Skeletal muscle cell (primary cell): ENCODE measurements at places on chromosomes 2 and 18.

DNA sequence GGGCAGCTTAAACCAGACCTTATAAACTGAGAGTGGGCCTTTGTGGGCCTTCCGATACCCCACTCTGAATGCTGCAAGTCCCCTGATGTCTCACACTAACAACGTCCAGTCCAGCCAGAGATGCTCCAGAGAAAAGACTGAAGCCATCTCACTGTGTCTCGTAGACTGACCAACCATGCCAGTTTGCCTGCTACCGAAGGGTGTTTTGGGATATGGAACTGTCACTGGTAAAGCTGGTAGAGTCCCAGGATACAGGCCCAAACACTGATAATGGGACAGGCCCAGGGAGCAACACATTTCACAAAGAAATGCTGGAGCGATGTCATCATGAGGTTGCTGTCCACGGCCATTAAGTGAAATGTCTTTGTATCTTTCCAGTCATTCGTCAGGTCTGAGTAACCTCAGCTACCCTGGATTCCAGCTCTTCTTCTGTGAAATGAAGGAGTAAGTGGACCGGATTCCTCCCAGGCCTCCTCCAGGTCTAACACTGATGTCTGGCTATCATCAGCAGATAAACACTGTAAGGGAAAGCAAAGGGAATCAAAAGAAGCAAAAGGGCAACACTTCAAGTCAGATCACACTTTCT, 81.6 kb downstream of the SLC5A7 start:
- no peak for DNase-seq

DNA sequence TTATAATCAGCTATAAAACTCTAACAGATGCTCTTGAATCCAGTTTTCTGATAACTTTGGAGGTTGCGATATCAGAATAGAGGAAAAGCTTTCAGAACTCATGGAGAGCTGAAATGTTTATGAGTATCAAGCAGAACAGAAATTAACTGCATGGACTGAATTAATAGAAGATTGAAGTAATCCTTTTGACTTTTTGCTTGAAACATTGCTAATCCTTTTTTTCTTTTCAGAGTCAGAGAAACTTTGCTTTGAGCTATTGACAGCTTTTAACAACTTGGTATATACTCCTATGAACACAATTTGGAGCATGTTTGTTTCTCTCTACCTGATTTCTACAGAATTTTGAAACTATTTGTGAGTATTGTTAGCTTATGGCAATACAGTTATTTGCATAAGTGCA, 1254.8 kb downstream of the LRP1B start:
- DNase-seq, result no peak

DNA sequence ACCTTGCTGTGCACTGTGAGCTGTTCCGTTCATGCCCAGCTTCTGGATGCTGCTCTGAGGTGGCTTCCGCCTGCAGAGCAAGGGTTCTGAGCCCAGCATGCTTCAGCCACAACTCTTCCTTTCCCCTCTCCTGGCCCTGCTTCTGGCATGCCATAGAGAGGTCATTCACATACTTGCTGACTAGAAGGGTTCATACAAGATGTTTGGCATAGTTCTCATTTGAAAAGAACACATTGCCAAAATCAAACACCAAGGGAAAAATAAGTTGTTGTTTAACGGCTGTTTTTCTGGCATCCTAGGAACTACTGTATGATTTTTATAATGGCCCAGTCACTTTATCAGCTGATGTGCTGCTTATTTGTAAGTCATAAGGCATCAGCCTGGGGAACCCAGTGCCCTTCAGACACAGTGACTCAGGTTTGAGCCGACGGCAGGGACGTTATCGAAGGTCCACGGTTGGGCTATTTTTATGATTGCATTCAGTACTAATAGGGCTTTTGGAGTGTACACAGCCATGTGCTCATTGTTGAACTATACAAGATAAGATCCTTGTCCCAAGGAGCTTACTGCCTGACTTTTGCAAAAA, 53.9 kb upstream of the CTAGE1 start:
- DNase-seq, result no peak

DNA sequence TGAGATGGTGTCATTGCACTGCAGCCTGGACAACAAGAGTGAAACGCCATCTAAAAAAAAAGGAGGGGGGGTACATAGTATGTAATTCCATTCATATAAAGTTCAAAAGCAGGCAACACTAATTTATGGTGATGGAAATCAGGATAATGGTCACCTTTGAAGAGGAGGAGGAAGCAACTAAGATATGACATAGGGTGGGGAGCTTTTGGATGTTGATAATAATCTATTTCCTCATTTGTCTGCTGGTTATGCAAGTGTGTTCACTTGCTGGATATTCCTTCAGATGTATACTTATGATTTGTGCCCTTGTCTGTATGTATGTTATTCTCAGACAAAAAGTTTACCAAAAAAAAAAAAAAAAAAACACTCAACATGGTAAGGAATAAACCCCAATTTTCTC, 28.6 kb upstream of the ATIC start:
- DNase-seq, result no peak

DNA sequence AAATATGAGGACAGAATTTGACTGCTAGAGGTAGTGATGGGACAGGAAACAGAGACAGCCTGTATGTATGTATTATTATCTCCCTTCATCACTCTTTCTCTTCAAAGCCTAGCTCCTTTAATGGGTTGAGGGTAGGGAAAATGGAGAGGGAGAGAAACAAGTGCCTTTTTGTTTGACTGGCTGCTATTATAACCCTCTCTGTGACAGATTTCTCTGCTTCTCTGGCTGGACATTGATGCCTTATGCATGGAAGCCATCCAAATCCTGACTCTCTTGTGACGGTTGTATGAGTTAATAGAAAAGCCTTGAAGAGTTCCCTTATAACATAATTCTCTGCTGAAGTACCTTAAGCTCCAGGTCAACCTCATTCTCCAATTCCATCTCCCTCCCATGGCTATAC, 118.5 kb upstream of the COL5A2 start:
- DNase-seq, result no peak

GRCh38 chr18:45839414-45840395, 14.2 kb downstream of the SIGLEC15 start:
- peak; percentile 31 for DNase-seq

DNA sequence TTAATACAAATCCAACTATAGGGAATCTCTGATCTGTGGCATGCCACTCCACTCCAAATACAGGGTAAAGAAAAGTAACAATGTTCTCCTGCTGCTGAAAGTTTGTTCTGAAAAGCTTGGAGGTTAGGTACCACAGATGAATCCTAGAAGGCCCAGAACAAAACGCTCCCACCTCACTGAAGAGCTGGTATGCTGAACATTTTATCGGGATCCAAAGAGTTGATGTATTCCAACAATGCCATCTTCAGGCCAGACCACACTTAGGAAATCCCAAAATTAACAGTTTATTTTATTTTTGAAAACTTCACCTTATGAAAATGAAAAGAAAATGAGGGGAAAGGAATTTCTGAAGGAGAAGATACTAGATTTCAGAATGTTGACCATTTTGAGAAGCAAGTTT, 145.1 kb upstream of the CDH19 start:
- DNase-seq, result no peak

- no peak for DNase-seq
These were observed 92.8 kb upstream of the BARD1 start for GRCh38 chr2:214902286-214902685.

DNA sequence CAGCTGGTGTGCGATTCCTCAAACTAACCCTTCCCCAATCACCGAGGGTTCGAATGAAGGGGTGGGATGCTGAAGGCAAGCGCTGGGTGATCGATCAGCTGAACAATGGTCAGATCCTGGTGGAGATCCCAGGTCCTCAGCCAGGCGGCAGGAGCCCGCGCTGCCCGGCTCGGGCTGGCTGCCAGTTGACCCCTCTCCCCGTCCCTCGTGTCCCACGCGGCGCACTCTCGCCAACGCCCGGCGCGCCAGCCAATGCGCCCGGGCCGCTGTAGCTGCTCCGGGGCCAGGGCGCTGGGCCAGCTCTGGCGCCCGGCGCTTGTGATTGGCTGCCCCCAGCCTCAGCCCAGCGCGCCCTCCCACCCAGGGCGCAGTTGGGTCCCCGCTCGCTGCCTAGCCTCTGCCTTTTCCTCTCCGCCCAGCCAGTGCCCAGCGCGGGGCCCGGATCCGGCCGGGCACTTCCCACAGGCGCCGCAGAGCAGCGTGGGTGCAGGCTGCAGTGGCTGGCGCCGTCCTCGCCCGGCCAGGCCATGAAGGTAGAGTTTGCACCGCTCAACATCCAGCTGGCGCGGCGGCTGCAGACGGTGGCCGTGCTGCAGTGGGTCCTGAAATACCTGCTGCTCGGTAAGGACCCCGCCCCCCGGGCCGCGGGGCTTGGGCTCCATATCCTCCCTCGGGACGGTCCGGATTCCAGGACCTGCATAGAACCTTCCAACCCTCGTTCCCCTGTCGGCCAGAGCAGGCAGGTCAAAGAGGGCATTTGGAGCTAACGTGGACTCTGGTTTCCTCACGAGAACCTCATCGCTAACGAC, at the start of gene MOGAT1:
Gene MOGAT1, plus strand, starts transcription at position 400 of the 809 bp plus-strand sequence. Its CDS starts 128 bp downstream, at position 528.
- DNase-seq, result no peak

GRCh38 chr18:37440206-37440605, 125.4 kb downstream of the CELF4 start:
- DNase-seq, result no peak

- DNase-seq, result no peak
These were observed 183.4 kb downstream of the MYO3B start for GRCh38 chr2:170361090-170361936.

DNA sequence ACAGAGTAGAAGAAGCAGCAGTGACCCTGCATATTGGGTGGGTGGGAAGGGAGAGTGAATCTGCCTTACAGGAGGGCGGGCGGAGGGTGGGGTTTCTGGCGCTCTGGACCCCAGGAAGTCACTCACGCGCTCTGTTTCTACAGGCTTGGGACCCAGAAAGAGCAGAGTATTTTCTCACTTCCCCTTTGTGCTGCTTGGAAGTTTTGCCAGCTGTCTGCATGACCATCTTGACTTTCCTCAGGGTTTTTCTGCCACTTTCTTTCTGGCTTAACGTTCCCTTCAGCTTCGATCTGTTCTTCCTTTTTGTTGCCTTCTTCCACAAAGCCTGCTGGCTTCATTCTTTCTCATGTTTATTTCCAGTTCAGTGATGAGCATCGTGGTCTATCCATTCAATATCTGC, 383.1 kb downstream of the GALR1 start:
- DNase-seq, result no peak

GRCh38 chr2:11466307-11467128, 557 bp upstream of the E2F6 start:
- DNase-seq, result no peak

GRCh38 chr2:44778221-44778654, 163.3 kb upstream of the SIX3 start:
- no peak for DNase-seq

DNA sequence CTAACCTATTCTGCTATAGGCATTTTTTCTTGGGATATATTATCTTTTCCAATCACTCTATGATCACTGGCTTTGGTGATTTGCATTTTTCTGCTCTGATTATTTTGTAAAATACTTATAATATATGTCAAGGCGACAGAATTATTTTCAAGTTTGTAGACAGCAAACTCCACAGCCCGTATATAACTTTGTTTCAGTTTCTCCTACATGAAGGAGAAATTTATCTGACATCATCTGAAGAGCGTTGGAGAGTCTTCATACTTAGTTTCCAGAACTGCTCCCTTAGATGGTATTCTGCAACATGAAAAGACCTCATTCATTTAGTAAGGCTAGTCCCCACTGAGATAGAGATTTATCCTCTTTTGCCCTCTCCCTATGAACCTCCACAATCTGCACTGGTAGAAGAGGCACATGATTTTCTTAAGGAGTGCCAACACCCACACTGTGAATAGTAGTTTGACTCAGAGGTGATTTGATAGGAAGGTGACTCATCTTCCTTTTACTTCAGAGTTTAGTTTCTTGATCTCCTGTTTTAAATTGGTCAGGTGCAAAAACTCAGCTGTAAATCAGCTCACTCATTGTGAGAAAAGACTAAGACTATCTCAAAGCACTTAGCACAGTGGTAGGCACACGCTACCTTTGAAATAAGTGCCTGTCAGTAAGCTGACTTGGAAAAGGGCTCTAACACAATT, 1848.6 kb upstream of the CELF4 start:
- DNase-seq, result peak; percentile 41

DNA sequence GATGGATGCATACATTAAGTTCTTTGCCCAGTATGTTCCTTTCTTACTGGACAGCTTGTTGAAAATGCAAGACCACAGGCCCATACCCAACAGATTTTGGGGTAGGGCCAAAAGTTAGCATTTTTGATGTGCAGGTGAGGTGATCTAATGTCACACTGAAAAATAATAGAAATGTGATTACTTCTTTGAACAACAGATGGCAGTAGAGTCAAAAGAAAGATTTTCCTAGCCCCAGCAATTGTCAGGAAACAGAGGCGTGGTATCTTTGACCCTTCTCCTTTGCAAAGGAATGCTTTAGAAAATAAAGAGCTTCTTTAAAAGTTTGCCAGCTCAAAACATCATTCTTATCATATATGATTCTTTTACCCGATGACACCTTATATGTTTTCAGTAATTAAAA, 343.6 kb upstream of the SYT4 start:
- no peak for DNase-seq

DNA sequence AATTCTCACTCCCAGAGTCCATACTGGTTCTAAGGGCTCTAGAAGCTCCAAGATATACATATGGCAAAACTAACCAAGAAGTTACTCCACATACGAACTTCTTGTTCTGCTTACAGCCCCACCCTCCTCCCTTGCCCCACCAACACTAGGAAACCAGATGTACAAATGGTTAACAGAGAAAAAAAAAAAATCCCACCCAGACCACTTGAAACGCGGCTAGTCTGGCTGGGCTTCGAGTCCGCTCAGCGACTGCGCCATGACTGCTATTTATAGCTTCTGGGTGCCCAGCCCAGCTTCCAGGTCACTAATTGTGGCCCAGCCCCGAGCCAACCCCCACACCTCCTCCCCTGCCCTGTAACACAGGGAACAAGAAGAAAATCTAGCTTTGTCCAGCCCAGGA, 47.0 kb upstream of the IHH start:
- no peak for DNase-seq
